Lung (tissue), 17 donors: ENCODE measurements at places on chromosomes 2 and 18. TPM values are rescaled to one million over a fixed set of nuclear protein-coding genes. Genes with fewer than 3 reads are reported as not detected.
A peak's percentile ranks its signal among the peaks of the same experiment; 100 is the strongest.

GRCh38 chr2:60484133-60484645 is 69.3 kb downstream of the BCL11A start:
- H3K4me3 ChIP-seq: no peak overlapping the region
- H3K27me3 ChIP-seq: no peaks in the 10 kb centered on the region
- H3K36me3 ChIP-seq: no peaks in the 10 kb centered on the region
- peak overlapping the region; percentile 72 for H3K27ac ChIP-seq
- peak; percentile 45 for DNase-seq

DNA sequence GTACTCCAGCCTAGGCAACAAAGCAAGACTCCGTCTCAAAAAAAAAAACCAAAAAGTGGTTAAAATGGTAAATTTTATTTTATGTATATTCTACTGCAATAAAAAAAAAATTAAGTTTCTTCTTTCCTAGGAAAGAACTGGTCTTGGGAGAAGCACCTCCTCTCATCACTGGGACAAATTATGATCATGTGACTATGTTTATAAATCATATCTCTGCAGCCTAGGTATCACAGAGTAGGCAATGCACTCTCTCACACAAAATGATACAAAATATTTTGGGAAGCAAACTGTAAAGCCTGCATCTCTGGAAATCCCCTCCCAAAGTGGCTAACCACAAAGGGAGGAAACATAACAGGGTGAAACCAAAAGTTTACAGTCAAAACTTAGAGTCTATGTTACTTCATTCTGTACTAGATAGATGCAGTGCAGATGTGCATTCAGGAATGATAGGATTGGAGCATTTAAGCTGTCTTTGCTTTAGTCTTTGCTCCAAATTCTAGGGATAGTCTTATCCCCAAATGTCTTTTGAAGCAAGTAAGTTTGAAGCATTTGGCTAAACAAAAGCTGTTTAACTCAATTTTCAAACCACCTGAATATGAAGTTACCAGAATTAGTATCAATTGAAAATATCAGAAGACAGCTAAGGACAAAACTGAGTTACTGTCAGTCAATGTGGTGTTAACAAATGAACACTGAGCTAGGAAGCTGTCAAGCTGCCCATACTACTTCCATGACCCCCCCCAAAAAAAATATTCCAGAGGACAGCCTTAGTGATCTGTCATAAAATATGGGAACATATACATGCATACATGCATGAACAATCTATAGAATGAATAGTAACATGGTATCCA is 21.1 kb upstream of the MALT1 start:
- no peak overlapping the region for H3K4me3 ChIP-seq
- no peaks in the 10 kb centered on the region for H3K27me3 ChIP-seq
- H3K27ac ChIP-seq: no peak overlapping the region

NGEF gene
- 2.4 TPM for total RNA-seq

- no peaks in the 10 kb centered on the region for H3K4me1 ChIP-seq
- H3K4me3 ChIP-seq: no peak overlapping the region
- no peak for DNase-seq
Measured at GRCh38 chr2:60612033-60612432, 58.6 kb upstream of the BCL11A start.

DNA sequence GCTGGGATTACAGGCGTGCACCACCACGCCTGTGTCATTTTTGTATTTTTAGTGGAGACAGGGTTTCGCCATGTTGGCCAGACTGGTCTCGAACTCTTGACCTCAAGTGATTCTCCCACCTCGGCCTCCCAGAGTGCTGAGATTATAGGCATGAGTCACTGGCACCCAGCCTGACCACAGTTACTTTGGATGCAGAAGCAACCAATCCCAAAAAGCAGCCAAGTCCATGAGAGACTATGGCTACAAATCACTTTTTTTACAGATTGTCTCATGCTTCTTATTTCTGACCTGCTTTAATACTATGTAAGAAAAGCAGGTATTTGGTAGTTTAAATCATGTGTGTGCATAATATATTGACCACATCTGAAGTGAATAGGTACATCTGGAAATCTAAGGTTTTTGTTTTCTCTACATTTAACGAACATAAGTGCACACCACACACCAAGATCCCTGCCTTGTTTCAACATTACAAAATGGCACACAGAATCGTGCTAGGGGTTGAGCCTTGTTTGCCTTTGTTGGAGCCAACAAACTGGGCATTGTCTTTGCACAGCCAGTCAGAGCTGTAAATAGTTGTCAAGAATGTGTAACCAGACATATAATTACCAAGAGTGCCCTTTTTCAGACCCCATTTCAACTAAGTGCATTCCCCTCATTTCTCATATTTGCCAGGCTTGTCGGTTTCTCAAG is 18.3 kb upstream of the MAP4K4 start:
- no peak for DNase-seq
- H3K27ac ChIP-seq: no peak overlapping the region
- H3K27me3 ChIP-seq: no peaks in the 10 kb centered on the region
- H3K4me1 ChIP-seq: no peaks in the 10 kb centered on the region
- no peak overlapping the region for H3K4me3 ChIP-seq
- H3K36me3 ChIP-seq: no peaks in the 10 kb centered on the region

GRCh38 chr2:28637066-28638047 is 114.3 kb upstream of the PPP1CB start:
- peaks cover 21% of the 10 kb centered on the region for H3K4me1 ChIP-seq
- no peaks in the 10 kb centered on the region for H3K27me3 ChIP-seq
- no peak overlapping the region for H3K4me3 ChIP-seq
- no peak for DNase-seq
- no peaks in the 10 kb centered on the region for H3K36me3 ChIP-seq

DNA sequence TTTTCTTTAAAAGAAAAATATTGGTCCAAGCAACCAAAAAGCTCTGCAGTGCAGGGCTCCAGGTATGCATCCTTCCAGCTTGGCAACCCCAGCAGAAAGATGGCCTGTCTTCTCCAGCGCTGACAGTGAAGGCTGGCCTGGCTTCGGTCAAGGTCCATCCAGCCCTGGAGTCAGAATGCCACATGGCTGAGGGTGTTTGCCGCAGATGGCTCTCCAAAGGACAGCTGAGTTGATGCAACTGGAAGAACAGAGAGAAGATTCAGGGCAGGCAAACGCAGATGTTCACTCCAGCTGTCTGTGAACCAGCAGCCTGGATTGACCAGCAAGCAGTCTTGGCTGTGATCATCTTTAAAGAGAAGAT is 51.4 kb downstream of the MARCO start:
- DNase-seq: no peak
- H3K27me3 ChIP-seq: no peaks in the 10 kb centered on the region
- H3K4me1 ChIP-seq: no peaks in the 10 kb centered on the region
- H3K4me3 ChIP-seq: no peak overlapping the region
- H3K36me3 ChIP-seq: no peaks in the 10 kb centered on the region
- no peak overlapping the region for H3K27ac ChIP-seq

DNA sequence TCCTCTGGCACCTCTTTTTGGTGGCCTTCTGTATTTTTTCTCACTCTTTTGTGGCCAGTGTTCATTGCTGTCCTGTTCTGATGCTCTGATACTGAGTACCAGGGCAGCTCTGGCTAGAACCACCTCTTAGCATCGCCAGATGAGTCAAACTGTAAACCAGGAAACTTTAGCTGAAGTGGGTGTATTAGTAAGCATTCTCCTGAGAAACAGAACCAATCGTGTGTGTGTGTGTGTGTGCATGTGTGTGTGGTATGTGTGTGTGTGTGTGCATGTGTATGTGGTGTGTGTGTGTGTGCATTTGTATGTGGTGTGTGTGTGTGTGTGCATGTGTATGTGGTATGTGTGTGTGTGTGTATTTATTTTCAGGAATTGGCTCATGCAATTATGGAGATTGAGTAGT is 166.3 kb upstream of the SKOR2 start:
- H3K4me1 ChIP-seq: no peaks in the 10 kb centered on the region
- DNase-seq: no peak
- H3K36me3 ChIP-seq: no peaks in the 10 kb centered on the region
- H3K27me3 ChIP-seq: peaks cover 3% of the 10 kb centered on the region
- no peak overlapping the region for H3K27ac ChIP-seq
